ENCODE measurements at places on chromosomes 16 and 17. TPM values are rescaled to one million over a fixed set of nuclear protein-coding genes. Genes with fewer than 3 reads are reported as not detected.

GRCh38 chr17:9768381-9768934, 22.9 kb downstream of the DHRS7C start:
- H3K4me1 ChIP-seq, result no peaks in the 10 kb centered on the region
- H3K27me3 ChIP-seq, result no peaks in the 10 kb centered on the region
- DNase-seq, result no peak

- peaks cover 44% of the 10 kb centered on the region for H3K4me1 ChIP-seq
- peak overlapping the region; percentile 74 for H3K4me3 ChIP-seq
- H3K36me3 ChIP-seq, result no peaks in the 10 kb centered on the region
- DNase-seq, result peak; percentile 59
These were observed 5.0 kb downstream of the IGFBP4 start for GRCh38 chr17:40448213-40448638.

DNA sequence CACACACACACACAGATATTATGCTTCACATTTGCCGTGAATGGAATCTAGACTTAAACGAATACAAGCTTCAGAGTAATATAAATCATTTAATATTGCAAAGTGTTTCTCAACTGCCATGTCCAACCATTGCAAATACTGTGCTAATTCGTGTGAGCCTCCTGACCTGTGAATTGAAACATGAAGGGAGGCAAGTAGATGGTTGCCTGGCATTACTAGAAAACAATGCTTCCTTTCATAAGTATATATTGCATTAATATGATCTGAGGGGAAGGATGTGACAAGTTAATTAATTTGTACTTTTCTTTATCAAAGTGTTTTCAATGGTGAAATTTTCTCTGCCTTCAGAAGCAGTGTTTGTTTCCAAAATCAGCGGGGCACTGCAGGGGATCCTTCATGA, 25.7 kb upstream of the GPR139 start:
- H3K36me3 ChIP-seq, result no peaks in the 10 kb centered on the region
- no peak overlapping the region for H3K4me3 ChIP-seq
- no peak overlapping the region for H3K27ac ChIP-seq
- DNase-seq, result no peak
- H3K4me1 ChIP-seq, result no peaks in the 10 kb centered on the region

- no peaks in the 10 kb centered on the region for H3K27me3 ChIP-seq
- DNase-seq, result peak; percentile 39
- peaks cover 23% of the 10 kb centered on the region for H3K4me1 ChIP-seq
These were observed 525 bp downstream of the CD2BP2 start for GRCh38 chr16:30354423-30355143.

DNA sequence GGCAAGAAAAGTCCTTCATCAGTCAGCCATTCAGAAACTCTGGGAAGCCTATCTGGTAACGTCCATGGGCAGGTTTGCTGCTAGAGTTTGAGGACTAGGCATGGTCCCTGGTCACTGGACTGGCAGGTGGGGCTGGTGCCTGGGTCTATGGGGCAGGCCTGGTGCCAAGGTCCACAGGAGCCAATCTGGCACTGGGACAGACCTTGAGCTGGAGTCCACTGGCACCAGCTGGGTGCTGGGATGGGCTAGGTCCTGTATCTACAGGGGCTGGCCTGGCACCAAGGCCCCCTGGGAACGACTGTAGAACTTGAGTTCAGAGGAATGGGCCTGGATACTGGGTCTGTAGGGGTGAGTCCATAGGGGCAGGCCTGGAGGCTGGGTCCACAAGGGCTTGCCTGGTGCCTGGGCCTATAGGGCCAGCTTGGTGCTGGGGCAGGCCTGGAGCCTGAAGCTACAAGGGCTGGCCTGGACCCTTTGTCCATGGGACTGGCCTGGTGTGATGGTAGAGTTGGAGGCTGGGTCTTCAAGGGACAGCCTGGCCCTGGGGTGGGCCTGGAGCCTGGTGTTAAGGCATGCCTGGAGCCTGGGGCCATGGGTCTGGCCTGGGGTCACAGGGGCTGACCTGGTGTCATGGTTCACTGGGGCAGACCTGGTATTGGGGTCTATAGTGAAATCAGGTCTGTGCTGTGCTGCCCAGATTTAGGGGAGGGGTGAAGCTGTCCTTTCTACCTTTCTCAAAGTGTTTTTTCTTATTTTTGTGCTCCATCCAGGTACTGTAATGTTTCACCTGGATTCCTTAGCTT, 30.5 kb upstream of the NKD1 start:
- no peak for DNase-seq
- no peaks in the 10 kb centered on the region for H3K4me1 ChIP-seq
- H3K27ac ChIP-seq, result no peak overlapping the region
- H3K4me3 ChIP-seq, result no peak overlapping the region
- no peaks in the 10 kb centered on the region for H3K27me3 ChIP-seq

- H3K27me3 ChIP-seq, result no peaks in the 10 kb centered on the region
- DNase-seq, result no peak
- H3K27ac ChIP-seq, result no peak overlapping the region
- no peak overlapping the region for H3K4me3 ChIP-seq
These were observed 21.4 kb upstream of the CACNG3 start for GRCh38 chr16:24234737-24235136.

- H3K27ac ChIP-seq, result no peak overlapping the region
- DNase-seq, result no peak
- H3K4me1 ChIP-seq, result no peaks in the 10 kb centered on the region
- no peaks in the 10 kb centered on the region for H3K36me3 ChIP-seq
- no peak overlapping the region for H3K4me3 ChIP-seq
These were observed 10.7 kb downstream of the GFOD2 start for GRCh38 chr16:67708368-67708771.

DNA sequence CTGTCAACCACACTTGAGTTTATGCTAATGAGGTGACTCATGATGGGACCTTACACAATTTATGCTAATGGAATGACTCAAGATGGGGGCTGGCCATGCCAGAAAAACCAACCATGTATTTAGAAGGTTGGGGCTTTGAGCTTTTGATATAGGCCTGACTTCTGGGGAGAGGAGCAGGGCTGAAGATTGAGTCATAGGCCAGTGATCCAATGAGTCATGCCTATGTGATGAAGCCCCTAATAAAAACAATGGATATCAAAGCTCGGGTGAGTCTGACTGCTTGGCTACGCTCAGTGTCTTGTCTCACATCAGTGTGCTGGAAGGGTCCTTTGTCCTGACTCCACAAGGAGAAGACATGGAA, 7.3 kb downstream of the MFSD6L start:
- H3K4me1 ChIP-seq, result no peaks in the 10 kb centered on the region
- H3K27ac ChIP-seq, result no peak overlapping the region
- H3K4me3 ChIP-seq, result no peak overlapping the region
- H3K36me3 ChIP-seq, result no peaks in the 10 kb centered on the region
- H3K27me3 ChIP-seq, result no peaks in the 10 kb centered on the region

The NPIPA5 gene
- 54.5 TPM for polyA plus RNA-seq

The KRTAP2-3 gene
- not detected for polyA plus RNA-seq

The CBFA2T3 gene
- polyA plus RNA-seq, result 1.9 TPM

The HSD11B2 gene
- polyA plus RNA-seq, result 4.6 TPM

The NGFR gene
- 4.1 TPM for polyA plus RNA-seq

All from ovary (tissue), 10 donors.